ENCODE measurements at places on chromosomes 7 and 10.

DNA sequence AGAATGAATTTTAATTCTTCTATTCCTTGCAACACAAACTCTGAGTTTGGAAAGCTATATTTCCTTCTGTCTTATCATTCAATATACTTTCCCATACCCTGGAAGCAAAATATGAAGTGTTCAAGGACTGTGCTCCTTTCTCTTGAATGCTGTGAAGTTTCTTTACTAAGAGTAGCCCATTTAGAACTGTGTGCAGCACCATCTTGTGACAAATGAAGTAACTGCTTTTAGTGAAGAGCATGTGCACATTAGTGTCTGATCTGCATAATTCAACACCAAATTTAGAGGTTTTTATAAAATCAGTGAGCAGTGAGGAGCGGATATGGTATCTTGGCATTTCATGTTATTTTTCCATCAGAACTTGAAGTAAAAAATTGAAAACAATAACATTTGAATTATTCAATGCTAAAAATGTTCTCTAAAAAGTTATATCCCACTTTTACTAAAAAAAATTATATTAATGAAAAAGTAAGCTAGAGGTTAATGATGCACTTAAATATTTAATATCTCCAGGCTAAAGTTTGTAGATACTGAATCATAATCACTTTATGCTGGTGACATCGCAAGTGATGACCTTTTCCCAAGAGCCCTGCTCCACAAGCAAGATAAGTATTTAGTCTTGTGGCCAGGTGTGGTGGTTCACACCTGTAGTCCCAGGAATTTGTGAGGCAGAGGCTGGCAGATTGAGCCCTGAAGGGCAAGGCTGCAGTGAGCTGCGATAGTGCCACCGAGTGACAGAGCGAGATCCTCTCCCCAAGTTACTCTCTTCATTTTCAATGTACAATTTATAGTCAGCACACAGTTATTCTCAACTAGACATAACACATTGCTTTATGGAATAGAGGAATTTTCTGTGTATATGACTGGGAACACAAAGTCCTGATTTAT lies 108.8 kb upstream of the PCLO start:
- DNase-seq = no peak

DNA sequence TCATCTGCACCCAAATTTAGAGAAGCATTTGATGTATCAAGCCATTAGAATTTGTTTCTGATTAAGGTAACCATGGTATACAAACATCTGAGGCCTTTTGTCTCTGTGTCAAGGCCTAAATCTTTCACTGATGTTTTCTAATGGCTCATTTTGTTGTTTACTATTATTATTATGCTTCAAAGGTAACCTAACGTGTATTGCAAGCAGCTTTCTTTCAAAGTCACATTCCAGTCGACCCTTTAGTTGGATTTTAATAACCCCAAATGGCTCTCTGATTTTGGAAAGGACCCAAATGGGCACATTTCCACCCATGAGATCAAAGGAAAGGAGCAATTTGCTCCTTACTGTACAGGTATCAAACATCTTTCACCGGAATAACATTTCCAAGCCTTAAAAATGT lies 46.7 kb upstream of the WNT16 start:
- DNase-seq = no peak

GRCh38 chr10:114825513-114826253 lies 4.1 kb downstream of the FHIP2A start:
- DNase-seq = no peak

DNA sequence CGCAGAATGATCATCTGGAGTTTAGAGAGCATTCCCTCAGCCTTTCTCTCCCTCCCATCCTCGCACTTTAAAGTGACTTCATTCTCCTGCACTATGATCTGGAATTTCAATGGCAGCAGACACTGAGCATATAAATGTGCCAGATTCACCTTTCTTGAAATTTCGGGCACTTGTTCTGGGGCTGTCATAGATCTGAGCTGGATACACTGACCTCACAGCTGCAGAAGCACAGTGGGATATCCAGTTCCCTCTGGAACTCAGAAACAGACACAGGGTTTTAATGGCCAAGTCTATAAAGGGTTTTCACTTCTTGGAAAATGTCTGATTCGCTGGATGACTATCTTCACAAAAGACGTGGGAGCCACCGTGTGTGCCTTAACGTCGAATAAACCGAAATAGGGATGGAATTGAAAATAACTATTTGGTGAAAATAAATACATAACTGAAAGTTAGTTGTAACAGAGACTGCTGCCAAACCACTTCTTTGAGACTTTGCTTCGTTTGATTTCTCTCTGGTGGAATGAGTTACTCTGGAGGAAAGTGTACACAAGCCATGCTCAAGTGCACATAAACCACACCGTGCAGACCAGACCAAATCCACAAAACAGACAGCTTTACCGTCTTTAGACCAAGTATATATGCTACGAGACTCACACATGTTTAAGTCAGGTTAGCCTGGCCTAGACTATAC lies 126.1 kb downstream of the SVIL start:
- DNase-seq = no peak

- DNase-seq = no peak
Observed at GRCh38 chr10:71214641-71215559, 2.5 kb downstream of the UNC5B start.

DNA sequence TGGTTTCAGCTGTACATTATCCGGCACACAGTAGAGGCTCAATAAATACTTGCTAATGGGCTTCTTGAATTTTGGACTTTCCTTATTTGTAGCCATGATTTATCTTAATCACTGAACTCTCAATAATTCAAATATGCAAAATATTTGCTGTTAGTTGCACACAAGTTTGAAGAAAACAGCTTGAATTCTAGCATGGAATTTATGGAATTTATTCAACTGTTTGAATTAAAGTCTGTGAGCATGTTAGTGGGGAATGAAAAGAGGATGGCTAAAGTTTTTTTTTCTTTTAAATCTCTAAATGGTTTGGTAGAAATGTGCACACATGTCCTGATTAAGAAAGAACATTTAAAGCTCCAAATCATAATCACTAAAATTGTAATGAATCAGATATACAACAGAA lies 42.5 kb downstream of the SIRT1 start:
- DNase-seq = no peak

GRCh38 chr7:152333134-152333533 lies 102.7 kb downstream of the KMT2C start:
- no peak for DNase-seq

- DNase-seq = no peak
Observed at GRCh38 chr10:17273403-17273802, 45.4 kb downstream of the VIM start.

DNA sequence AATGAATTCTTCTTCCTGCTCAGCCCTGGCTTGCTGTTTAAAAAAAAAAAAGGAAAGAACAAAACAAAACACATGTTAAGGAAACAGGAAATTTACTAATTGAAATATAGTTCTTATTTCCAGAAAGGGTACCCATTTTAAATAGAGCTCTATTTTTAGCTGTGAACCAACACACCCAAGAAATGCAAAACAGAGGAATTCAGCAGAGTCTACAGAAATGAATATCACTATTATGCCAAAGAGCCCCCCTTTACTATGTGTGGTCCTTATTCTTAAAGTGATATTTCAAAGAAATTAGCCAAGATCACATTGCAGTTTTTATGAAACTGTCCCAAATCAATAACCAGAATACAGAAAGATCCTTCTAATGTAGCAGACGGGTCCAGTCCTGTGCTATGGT lies 53.7 kb downstream of the CCDC6 start:
- DNase-seq = no peak

DNA sequence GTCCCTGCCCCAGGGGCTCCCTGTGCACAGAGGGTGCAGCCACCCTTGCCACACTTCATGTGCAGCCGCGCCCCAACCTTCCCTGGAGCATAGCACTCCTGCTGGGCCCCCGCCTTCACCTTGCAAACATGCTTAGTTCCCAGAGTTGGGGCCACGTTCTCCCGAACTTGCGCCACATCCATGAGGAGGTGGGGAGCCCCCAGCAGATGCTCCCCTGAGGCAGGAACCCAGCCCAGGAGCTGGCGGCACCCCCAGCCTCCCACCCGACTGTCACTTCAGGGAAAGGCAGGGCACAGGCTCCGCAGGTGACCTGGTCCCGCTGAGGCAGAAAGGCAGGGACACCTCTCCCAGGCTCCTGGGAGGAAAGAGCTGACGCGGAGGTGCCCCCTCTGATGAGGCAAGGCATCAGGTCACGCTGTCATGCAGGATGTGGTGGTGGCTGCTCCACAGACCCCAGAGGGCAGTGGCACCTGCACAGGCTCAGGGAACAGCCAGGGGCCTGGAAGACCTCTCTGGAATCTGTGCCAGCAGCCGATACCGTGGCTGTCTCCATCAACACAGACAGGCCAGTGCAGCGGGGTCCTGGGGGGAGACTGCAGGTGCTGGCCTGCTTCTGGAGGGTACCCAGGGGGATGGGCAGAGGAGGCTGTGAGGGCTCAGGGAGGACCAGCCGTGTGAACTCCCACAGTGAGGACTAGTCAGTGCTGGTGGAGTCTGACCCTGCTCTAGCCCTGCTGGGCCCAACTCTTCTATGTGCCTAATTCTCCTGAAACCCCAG lies 221.3 kb downstream of the MAD1L1 start:
- DNase-seq = no peak

- DNase-seq = no peak
Observed at GRCh38 chr7:122454776-122455507, 150.4 kb upstream of the FEZF1 start.

DNA sequence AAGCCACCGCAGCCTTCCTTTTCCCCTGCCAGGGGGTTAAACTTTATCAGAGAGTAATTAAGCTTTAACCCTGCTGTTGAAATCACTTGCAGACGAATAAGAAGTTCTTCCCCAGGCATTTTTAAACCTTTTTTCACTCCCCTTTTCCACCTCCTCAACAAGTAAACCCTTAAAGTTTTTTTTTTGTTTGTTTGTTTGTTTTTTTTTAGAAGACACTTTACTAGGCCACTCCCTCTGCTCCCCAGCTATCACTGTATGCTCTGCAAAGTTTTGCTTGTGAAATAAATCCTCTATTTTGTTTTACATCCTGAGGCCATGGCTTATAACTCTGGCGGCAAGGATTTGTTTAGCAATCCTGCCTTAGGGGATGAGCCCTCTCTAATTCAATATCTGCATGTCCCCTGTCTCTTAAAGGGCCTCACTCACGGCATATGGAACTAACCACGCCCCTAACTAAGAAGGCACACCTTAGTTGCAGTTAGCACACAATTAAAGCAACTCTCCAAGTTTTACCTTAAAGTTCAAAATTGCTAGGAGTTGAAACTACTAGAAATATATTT lies 1354.7 kb upstream of the LRRTM3 start:
- no peak for DNase-seq

DNA sequence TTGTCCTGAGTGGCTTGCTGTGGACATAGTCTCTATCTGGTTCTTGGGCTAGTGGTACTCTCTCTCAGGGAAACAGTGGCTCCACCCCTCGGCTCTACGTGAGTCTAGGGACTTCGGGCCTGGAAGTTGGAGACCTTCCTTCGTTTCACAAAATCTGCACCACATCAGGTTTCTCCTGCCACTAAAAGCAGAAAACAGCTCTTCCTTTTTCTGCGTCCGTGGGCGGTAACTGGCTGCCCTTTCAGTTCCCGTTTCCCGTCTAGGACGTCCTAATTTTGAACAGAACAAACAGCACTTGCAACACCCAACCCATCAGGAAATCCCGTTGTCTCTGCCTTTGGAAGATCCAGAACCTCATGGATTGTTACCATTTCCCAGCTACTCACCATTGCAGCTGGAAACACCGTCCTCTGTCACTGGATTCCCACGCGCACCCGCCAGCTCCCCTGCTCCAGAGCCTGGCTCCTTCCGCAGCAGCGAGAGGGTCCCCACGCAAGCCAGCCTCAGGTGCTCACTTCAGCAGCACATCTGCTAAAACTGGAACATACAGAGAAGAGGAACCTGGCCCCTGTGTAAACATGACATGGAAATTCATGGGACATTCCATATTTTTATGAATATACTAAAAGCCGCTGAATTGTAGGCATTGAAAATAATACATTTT lies 311.4 kb upstream of the AKR1E2 start:
- DNase-seq = no peak

DNA sequence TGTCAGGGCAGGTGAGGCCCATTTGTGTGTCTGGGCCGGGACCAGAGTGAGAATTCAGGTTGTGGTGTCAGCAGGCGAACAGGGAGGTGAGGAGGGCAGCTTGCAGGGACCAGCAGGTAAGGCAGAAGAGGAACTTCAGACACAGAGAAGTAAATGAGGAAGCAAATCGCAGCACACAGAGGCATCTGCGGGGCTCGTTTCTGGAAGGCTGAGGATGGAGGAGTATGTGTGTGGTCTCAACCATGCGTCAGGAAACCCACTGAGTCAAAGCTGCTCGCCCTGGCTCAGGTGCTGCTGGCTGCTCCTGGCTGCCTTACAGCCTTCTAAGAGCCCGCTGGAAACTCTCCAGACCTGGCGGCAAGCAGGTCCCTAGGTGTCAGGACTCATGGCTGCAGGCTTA lies 26.9 kb upstream of the PITRM1 start:
- no peak for DNase-seq

DNA sequence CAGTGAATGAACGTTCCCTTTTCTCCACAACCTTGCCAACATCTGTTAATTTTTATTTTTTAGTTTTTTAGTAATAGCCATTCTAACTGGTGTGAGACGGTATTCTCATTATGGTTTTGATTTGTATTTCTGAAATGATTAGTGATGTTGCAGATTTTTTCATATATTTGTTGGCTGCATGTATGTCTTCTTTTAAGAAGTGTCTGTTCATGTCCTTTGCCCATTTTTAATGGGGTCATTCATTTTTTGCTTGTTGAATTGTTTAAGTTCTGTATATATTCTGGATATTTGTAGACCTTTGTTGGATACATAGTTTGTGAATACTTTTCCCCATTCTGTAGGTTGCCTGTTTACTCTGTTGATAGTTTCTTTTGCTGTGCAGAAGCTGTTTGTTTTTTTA lies 73.9 kb upstream of the MSRB2 start:
- no peak for DNase-seq

DNA sequence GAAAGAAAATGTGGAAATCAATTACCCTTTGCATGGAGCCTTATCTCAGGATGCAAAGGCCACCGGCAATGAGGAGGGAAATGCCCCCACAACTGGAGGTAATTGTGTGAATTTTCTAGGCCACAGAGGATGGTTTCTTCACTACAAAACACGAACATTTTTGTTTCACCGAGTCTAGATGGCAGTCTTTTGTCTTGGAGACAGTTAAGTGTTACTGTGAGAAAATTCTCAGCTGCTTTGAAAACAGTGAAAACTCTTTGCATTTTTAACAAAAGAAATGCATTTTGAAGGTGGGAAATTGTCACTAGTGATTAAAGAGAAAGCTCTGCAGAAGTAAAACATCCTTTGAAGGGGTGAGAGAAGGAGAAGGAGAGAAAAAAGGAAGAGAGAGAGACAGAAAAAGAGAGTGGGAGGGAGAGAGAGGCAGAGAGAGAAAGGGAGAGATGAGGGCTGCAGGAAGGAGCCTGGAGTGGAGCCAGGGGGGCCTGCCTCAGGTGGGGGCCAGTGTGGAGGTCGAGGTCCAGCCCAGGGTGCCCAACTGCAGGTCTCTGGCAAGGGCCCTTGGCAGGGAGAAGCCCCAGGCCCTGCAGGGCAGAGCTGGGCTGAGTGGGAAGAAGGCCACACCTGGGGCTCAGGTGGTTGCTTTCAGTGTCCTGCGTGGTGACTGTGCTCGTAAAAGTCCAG lies 261.4 kb downstream of the ADARB2 start:
- no peak for DNase-seq
